Myocyte (in vitro differentiated cells): ENCODE measurements at places on chromosomes 1 and 21. TPM values are rescaled to one million over a fixed set of nuclear protein-coding genes. Genes with fewer than 3 reads are reported as not detected.
A peak's percentile ranks its signal among the peaks of the same experiment; 100 is the strongest.

- no peak for DNase-seq
These were observed 18.4 kb upstream of the C1QA start for GRCh38 chr1:22618056-22618455.

Gene LCE6A
- not detected in 2 replicates for total RNA-seq

Gene TLR5
- total RNA-seq = 0.75 and 2.3 TPM in 2 replicates

DNA sequence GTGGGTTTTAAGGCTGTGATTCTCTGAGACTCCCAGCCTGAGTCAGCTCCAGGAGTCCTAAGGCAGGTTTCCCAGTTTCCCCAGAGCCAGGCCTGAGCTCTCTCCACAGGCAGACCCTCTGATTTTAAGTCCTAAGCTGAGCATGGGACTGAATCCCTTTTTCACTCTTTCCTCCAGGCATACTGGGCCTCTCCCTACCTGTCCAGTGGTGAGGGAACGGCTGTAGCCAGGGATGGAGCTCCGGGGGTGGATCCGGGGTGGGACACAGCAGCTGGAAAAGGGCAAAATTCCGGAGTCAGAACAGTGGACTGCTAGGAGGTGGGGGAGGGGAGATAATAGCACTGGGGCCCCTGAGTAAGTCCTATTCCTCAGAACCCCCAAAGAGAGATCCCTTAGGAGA lies 30.0 kb downstream of the DLGAP3 start:
- DNase-seq = no peak

DNA sequence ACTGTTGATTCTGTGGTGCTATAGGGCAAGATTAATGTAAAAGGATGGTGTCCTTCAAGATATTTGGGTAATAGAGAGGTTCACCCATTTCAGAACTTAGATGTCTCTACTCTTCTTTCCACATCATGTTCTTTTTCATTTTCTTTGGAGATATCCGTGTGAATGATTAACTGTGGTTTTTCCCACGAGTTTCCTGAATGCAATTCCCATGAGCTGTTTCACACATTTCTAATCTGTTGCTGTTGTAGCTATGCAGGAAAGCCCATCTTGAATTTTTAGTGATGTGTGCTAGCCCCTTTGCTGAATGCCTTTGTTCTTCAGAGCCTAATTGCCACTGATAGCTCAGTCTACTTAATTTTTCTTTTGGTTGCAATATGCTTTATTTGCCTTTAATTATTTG lies 27.6 kb downstream of the SNX27 start:
- DNase-seq = peak; percentile 52

Gene TNFSF18
- total RNA-seq = 0.91 TPM in 1 of 2 replicates, not detected in the other
